ENCODE measurements at places on chromosomes 5 and 9.

DNA sequence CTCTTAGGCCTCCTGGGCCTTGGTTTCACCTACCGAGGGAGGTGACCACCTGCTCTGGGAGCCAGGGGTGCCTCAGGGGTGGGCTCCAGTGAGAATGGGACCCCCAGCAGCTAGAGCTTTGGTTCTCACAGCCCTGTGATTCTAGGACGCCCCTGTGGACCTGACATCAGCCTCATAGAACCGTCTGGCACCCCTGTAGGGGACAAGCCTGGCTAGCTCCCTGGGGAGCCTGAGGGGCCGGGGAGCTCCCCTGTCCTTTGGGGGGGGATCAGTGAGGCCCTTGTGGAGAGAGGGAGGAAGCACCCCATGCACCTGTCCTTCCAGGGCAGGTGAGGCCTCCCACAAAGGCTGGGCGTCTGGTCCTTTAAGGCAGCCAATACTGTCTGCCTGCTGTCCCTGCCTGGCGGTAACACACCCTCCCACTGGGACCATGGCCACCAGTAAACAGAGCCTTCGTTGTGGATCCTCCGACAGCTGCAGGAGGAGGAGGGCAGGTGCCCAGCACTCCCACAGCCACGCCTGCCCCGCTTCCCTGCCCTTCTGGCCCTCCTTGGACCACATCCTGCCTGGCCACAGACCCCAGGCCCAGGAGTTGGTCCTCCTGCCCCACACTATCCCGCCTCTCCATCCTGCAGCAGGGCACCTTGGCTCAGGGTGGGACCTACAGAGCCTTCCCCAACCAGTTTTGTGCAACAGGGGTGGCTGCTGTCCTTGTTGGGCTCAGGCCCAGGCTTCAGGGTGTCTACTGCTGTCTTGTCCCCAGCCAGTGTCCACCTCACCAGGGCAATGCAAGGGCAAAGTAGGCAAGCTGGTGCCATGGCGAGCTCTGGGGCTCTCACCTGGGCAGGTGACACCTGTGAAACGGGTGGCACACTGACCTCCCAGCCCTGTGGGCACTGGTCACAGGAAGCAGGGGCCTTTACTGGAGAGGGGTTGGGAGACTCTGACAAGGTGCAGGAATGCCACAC is 3.0 kb upstream of the TUBB4B start:
- peak; percentile 3 for DNase-seq
- peaks cover 5% of the 10 kb centered on the region for H3K27me3 ChIP-seq
- H3K4me3 ChIP-seq = no peak overlapping the region
- peaks cover 19% of the 10 kb centered on the region for H3K36me3 ChIP-seq
- no peak overlapping the region for H3K27ac ChIP-seq

DNA sequence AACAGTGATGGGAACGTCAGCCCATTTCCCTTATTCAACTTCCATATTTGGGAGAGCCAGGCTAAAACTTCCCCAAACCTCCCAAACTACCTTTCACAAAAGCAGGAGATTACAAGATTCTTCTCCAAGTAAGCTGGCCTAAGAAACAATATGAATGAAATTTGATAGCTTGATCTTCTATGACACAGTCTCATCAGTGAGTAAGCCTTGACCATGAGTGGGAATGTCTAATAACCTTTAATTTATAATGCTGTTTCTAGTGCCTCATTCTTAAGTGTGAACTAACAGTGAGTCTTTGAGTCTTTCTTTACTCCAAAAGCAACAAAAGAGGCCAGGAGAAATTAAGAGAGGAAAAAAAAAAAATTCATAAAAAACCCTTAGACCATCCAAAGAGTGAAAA is 1379.9 kb downstream of the EFNA5 start:
- no peak for DNase-seq
- H3K4me1 ChIP-seq = no peaks in the 10 kb centered on the region

GRCh38 chr9:30605936-30606335 is 1778.5 kb upstream of the ACO1 start:
- no peaks in the 10 kb centered on the region for H3K4me1 ChIP-seq
- DNase-seq = no peak
- H3K27me3 ChIP-seq = no peaks in the 10 kb centered on the region
- H3K36me3 ChIP-seq = no peaks in the 10 kb centered on the region
- H3K4me3 ChIP-seq = no peak overlapping the region

DNA sequence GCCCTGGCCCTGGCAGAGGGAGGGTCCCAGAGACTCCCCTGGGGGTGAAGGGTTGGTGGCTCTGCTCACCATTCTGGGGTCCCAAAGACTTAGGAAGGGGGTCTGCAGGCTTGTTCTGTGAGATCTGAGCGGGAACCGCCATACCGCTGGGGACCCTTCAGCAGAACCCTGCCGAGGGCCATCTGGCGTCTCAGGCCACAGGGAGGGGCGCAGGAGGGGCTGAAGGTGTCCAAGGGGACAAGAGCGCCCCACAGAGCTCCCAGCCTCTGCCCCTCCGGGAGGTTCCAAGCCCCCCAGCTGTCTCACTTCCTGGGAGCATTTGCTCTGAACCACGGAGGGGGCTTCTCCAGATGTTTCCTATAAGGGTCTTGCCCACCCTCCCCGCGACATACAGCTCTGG is 4.8 kb downstream of the FIBCD1 start:
- H3K36me3 ChIP-seq = no peaks in the 10 kb centered on the region
- DNase-seq = no peak
- H3K27ac ChIP-seq = no peak overlapping the region
- H3K4me1 ChIP-seq = peaks cover 2% of the 10 kb centered on the region
- H3K4me3 ChIP-seq = no peak overlapping the region
- peaks cover 62% of the 10 kb centered on the region for H3K27me3 ChIP-seq

DNA sequence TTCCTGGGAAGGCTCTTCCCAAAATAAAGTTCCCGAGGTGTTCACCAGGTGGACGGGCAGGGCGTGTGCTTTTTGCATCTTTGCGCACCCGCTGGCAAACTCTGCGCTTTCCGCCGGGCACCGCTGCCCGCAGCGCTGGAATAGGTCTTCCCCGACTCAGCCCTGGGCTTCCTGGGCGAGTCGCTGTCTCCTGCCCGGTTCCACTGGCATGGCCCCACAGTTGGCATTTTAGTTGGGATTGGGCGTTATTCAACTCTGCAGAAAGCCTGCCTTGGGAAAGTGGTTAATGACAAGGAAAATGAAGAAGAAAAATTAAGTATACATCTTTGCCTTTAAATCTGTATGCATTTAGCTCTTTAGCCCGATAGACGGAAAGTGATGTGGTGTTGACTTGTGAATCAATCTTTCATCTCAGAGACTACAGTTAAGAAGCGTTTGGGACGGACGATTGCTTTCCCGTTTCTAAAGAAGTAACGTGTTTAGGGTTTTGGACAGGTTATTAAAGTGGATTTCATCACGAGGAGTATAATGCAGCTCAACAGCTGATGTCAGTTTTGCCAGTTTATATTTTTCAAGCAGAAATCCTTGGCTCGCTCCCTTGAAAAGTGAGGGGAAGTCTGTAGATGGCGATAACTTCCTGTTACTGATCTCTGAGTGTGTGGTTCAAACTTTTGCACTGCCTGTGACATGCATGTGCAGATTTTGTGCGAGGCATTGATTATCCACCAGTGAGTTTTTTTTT is 946 bp downstream of the ADCY2 start:
- no peak for DNase-seq
- H3K4me3 ChIP-seq = no peak overlapping the region
- peaks cover 5% of the 10 kb centered on the region for H3K4me1 ChIP-seq
- H3K27ac ChIP-seq = no peak overlapping the region
- H3K36me3 ChIP-seq = no peaks in the 10 kb centered on the region

DNA sequence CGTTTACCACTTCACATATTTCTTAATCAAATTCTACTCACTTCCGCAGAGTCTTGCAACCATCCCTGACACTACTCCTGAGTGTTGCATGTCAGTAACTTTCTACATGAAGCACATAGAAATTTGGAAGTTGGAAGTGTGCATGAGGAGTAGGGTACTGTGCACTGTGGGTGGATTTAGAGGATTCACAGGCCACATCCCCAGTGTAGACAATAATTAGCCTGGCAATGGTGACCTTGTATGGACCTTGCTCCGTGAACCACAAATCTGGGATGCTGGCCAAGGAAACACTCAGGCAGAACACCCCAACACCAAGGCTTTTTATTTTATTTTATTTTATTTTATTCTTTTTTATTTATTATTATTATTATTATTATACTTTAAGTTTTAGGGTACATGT is 25.5 kb downstream of the CTSL start:
- DNase-seq = no peak
- H3K27me3 ChIP-seq = peaks cover 14% of the 10 kb centered on the region
- H3K4me1 ChIP-seq = no peaks in the 10 kb centered on the region
- no peaks in the 10 kb centered on the region for H3K36me3 ChIP-seq

GRCh38 chr5:73745836-73746235 is 119.8 kb downstream of the ARHGEF28 start:
- no peaks in the 10 kb centered on the region for H3K36me3 ChIP-seq
- DNase-seq = no peak

DNA sequence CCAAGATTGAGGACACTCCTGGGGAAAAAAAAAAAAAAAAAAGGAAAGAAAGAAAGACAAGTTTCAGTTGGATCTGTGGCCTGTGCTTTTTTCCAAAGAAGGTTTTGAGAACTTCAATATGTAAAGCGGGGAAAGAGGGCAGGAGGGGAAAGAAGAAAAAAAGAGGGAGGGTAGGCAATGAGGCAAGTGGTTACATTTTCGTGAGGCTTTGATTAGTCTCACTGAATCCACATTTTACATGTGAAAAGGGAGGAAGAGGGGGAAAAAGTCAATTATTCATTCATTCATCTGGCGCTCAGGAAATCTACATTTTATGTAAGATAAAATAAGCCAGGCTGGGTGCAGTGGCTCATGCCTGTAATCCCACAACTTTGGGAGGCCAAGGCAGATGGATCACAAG is 315.2 kb upstream of the PAPPA start:
- no peaks in the 10 kb centered on the region for H3K27me3 ChIP-seq
- no peak overlapping the region for H3K27ac ChIP-seq
- H3K4me1 ChIP-seq = no peaks in the 10 kb centered on the region
- no peak overlapping the region for H3K4me3 ChIP-seq
- H3K36me3 ChIP-seq = no peaks in the 10 kb centered on the region

DNA sequence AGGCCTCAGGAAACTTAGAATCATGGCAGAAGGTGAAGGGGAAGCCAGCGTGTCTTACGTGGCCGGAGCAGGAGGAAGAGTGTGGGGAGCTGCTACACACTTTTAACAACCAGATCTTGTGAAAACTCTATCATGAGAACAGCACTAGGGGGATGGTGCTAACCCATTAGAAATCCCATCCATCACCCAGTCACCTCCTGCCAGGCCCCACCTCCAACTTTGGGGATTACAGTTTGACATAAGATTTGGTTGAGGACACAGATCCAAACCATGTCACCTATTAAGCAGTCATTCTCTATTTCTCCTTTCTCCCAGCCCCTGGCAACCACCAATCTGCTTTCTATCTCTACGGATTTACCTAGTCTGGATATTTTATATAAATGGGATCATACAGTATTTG is 26.9 kb downstream of the PBX3 start:
- H3K4me1 ChIP-seq = no peaks in the 10 kb centered on the region
- no peaks in the 10 kb centered on the region for H3K36me3 ChIP-seq
- no peak for DNase-seq
- no peaks in the 10 kb centered on the region for H3K27me3 ChIP-seq
- H3K4me3 ChIP-seq = no peak overlapping the region

- peaks cover 12% of the 10 kb centered on the region for H3K36me3 ChIP-seq
- H3K4me1 ChIP-seq = peaks cover 19% of the 10 kb centered on the region
- no peak for DNase-seq
- H3K27me3 ChIP-seq = no peaks in the 10 kb centered on the region
Observed at GRCh38 chr9:35738186-35738585, 5.7 kb downstream of the CREB3 start.

- no peaks in the 10 kb centered on the region for H3K4me1 ChIP-seq
- no peak overlapping the region for H3K27ac ChIP-seq
- no peak for DNase-seq
- H3K36me3 ChIP-seq = no peaks in the 10 kb centered on the region
- no peak overlapping the region for H3K4me3 ChIP-seq
- no peaks in the 10 kb centered on the region for H3K27me3 ChIP-seq
Observed at GRCh38 chr5:150519560-150519945, 11.6 kb downstream of the NDST1 start.

- H3K36me3 ChIP-seq = no peaks in the 10 kb centered on the region
- H3K27me3 ChIP-seq = no peaks in the 10 kb centered on the region
- no peak overlapping the region for H3K4me3 ChIP-seq
- H3K4me1 ChIP-seq = no peaks in the 10 kb centered on the region
- H3K27ac ChIP-seq = no peak overlapping the region
- DNase-seq = no peak
Observed at GRCh38 chr9:78923966-78924659, 627.2 kb downstream of the PSAT1 start.

DNA sequence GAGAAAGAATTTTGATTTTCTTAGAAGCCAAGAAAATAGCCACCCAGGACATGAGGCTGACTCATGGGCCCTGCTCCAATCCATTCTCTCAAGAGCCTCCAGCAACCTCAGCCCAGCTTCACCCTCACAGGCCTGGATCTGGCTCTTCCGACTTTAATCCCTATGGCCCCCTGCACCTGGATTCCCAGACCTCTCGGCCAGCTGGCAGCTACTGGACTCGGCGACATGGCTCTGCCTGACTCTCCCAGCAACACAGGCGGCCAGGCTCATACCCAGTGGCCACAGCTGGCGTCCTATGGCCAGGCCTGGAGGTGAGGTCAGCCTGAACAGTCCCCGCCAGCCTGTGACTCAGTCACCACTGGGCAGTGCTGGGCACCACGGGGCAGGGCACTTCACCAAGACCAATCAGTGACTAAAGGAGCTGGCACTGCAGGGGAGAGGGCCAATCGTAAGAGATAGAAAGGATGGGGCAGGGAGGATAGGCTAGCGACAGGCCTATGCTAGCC is 6.2 kb upstream of the PDLIM4 start:
- no peak for DNase-seq
- H3K4me3 ChIP-seq = no peak overlapping the region
- no peaks in the 10 kb centered on the region for H3K36me3 ChIP-seq
- H3K27ac ChIP-seq = no peak overlapping the region

GRCh38 chr9:26650325-26650724 is 242.3 kb downstream of the CAAP1 start:
- no peak overlapping the region for H3K27ac ChIP-seq
- no peaks in the 10 kb centered on the region for H3K27me3 ChIP-seq
- no peak for DNase-seq
- H3K36me3 ChIP-seq = no peaks in the 10 kb centered on the region
- no peak overlapping the region for H3K4me3 ChIP-seq

DNA sequence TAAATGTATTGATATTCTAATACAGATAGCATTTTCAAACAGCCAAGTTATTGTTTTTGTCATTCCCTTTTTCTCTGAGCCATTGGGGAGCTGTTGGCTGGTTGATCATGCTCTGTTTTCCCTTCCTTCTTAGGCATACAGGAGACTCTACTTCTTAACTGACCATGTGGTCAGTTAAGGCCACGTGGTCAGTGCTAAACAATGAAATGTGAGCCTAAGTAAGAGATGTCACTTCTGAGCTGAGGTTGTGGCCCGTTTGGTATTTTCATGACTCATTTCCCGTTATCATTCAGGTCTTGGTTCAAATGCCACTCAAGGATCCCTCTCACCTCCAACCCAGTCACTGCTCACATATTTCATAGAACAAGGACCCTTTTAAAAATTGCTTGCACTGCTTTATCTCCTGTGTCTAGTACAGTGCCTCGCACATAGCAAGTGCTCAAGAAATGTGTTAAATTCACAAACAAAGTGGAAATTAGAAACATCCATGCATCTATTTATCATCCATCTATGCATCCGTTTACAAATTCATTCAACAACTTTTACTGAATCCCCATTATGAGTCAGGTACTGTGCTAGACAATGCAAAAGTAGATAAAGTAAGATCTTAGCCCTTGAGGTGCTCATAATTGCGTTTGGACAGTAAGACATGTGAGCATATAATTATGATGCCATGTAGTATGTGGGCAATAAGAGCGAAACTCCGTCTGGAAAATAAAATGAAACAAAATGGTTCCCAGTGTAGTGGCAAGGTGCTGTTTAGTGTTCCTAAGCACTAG is 50.7 kb downstream of the ARRDC3 start:
- no peak overlapping the region for H3K4me3 ChIP-seq
- H3K4me1 ChIP-seq = peaks cover 18% of the 10 kb centered on the region
- H3K36me3 ChIP-seq = no peaks in the 10 kb centered on the region
- DNase-seq = peak; percentile 11
- H3K27ac ChIP-seq = peak overlapping the region; percentile 35
